AG09309 (cell line): ENCODE measurements at places on chromosomes 2 and 18.

GRCh38 chr18:36673452-36673851, 155.3 kb downstream of the TPGS2 start:
- no peak for DNase-seq

DNA sequence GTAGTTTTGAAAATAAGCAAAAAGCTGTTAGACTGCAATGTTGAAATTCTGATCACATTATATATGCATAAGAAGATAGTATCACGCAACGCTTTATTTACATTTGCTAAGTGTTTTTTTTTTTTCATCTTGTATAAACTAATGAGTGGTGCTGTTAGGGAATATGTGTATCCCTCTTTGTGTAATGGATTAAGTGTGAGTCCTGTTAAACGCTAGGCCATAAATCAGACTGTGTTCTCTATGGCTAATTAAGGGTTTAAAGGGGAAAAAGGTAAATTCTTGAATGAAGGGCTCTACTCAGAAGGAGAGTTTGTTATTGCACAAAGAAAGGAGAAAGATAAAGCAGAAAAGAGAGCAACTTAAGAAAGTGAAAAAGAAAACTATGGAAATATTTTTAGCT, 4.8 kb upstream of the ASXL3 start:
- no peak for DNase-seq

- no peak for DNase-seq
Measured at GRCh38 chr2:212814941-212815340, 276.3 kb upstream of the ERBB4 start.

- no peak for DNase-seq
Measured at GRCh38 chr2:181052523-181052891, 72.1 kb downstream of the UBE2E3 start.

DNA sequence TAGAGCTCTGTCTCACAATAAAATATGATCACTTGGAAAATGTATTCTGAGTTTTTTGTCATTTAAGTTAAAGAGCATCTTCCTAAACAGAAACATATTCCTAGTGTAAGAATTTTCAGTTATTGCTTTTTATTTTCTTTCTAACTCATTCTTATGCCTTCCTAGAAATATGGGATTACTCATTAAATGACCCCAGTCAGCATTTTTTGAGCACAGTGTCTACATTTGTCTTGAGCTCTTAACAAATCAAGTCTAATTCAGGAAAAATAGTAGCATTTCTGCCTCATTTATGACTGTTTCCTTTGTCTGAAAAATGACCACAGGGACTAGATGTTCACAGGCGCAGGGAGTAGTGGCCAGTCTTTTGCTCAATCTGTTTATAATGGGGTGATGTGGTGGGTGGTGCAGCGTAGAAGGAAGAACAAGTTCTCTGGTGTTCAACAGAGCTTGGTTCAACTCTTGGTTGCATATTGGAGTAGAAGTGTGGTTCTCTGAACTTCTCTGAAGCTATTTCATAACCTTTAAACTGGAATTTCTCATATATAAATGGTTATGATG, 267.1 kb downstream of the CYRIA start:
- DNase-seq, result no peak

- DNase-seq, result no peak
Measured at GRCh38 chr18:61847164-61847791, 45.5 kb downstream of the RNF152 start.

DNA sequence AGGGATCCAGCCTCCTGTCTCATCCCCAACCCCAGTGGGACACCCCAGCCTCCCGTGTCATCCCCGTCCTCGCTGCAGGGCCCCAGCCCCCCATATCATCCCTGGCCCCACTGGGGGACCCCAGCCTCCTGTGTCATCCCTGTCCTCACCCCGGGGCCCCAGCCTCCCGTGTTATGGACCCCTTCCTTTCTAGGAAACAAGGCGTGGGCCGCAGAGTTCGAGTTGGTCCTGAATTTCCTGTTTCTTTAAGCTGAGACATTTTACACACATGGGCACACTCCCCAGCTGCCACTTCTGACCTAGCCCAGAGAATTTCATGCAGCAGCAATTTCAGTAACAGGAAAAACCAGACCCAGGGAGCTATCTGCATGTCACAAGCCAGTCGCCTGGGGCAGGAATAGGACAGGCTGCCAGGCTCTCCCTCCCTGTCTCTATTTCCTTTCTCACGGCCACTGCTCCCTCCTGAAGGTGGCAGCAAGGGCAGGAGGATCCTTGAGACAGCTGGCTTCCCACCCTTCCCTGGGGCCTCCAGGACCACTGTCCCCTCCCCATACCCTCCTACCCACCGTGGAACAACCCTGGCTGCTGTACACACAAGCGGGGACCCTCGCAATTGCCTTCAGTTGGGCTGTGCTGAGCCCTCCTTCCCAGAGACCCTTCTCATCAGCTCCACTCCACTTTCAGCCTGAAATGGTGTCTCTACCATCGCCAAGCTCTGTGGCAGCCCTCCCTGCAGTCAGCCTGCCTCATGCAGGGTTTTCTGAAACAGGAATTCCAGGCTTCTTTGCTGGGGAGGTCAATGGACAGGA, 141.9 kb upstream of the ID2 start:
- DNase-seq, result no peak

DNA sequence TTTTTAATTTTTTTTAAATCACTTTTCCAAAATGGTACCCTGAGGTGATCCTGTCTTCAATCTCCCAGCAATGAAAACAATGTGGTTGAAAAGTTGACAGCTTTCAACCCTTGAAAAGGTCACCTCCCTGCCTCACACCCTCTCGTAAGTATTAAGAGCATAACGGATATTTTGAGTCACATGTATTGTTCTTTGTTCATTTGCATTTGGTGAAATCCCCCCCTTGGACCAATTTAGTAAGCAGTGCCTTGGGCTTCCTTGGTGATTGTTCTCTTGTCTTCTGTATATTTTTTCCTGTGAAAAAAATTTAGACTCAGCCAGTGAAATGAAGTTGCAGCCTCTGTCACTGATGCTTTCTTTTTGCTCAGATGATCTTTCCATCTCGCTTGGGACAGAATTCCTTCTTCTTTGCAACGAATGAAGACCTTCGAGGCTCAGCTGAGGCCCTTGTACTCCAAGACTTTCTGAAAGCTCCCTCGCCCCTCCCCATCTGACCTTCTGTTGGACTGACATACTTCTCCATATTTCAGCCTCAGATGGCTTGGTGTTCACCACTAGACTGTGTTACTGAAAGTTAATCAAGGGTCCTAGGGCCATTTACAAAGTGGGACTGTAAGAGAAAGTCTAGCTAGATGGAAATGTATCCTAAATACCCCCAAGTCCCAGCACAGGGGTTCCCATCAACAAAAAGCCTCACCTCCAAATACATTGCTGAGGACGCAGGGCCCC, 158.4 kb downstream of the BCL2 start:
- DNase-seq, result no peak

DNA sequence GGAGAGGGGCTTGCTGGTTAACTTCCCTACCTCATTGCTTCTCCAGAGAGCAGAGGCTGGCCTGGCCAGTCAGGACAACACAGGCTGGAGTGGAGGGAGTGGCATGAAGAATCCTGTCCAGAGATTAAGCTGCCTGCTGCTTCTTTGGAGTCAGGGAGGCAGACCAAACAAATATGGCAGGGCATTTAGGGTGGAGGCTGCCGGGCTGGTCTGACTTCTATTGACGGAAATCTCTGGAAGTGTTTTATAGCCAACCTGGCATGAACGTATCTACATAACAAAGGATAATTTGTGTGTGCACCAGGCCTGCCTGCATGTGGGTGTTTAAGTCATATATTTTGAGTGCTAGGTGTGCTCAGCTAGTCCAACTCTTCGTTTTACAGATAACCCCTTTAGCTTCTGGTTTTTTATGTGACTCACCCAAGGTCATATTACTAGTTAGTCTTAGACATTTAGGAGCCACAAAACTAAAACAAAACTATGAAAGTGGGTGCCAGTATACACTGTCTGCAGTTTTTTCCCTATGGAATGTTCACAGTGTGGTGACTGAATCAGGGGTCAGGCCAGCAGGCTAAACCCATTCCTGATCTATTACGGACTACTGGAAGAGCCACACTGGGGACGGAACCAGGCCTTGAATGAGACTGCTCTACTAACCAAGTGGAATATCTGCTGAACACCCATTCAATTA, 5.5 kb downstream of the NPC1 start:
- peak; percentile 29 for DNase-seq

- DNase-seq, result no peak
Measured at GRCh38 chr2:48424866-48425265, 105.1 kb upstream of the STON1 start.

DNA sequence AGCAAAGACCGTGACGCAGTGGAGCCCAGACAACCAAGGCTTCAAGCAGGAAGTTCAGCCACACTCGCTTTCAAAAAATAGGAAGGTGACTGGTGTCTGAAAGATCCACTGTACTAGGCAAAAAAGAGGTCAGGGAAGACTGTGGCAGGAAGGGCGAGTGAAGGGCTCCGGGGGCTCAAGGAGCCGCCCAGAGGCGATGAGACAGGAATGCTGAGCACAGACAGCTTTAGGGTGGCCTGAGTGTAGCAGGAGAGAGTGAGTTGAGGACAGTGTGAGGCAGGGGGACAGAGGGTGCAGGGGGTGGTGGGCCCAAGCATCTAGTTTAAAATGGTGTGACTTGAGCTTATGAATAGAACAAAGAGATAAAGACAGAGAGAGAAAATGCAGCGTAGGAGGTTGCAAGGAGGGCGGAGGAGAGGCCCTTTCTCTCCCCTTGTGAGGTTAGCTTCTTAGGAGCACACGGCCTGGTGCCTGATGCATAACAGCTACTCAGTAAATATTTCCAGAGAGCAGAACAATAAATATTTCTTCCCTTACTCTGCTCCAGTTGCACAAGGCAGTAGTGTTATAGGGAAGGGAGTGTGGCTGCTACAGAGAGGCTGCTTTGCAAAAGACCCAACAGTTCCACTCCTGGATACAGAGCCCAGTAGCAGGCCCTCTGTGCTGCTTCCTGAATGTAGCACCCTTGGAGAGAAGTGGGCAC, 789.7 kb upstream of the RAB6C start:
- DNase-seq, result no peak

DNA sequence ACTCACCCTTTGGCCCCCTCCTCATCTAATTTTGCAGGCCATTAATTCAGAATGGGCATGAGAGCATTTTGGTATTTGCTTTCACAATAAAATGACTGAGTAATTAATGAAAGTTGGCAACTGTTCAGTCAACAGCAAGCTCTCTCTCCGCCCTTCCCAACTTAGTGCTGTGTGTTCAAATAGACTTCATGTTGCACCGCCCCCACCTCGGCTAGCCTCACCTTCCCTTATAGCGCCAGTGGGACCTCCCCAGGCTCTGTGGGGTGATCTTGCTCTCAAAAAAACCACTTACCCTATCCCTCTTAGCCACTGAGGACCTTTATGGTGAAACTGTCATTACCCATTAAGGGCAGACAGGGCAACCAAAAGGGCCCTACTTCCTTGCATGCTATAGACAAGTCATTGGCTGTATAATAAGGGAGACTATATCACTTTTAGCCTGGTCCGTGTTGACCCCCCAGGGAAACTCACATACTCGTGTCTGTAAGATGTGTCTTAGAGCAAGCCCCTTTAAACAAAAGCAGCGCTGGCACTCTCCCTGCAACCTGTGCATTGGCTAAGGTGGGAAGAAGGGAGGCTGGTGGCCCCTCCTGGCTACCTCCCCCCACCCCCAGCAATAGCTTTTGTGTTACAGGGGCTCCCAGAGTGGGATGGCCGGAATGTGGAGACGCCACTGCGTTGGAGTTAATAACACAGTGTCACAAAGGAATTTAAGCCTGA, 15.2 kb downstream of the EN1 start:
- no peak for DNase-seq

DNA sequence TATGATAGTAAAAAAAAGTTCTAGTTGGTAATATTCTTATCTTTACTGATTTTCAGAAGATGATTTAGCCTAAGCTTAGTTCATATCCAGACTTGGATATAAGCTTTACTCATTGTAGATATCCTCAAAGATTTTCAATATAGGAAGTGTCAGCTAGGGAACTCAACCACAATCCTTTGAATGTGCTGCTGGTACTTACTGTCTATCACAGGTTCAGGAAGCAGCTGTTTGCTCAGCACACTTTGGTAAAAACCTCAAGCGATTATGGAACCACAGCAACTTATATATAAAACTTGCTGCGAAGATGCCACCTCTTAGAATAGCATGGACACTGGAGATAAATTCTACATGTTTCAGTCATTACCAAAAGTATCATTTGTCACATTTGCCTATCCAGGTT, 60.1 kb upstream of the TNFRSF11A start:
- no peak for DNase-seq

DNA sequence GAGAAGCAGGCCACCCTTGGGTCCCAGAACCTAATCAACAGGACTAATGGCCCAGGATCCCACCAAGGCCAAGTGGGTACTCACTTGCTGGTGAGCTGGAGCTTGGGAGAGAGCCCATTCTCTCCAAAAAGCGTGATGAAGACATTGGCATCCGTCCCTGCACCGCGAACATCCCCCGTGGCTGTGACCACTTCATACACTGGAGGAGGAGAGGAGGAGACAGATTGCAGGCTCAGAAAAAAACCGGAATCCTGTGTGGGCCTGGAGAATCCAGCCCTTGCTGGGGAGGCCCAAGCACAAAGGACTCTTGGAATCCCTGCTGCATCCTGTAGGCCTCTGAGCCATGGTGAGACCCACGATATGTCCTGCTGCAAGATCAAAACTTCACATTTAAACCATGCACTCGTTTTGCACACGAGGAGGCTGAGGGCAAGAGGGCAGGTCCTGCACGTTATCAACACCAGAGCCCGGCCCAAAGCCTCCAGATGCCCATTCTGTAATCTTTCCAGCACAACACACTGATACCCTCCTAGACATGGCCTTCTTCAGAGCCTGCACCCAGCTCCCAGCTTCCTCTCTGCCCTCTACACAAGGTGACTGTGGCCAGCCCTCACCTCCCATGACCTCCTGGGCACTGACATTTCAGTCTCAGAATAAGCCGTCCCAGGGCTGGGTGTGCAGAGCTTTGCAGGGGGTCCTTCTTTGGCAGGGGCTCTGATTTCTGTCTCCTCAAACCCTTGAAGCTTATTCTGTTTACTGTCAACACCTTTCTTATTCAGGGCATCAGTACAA, 7.8 kb downstream of the LOXHD1 start:
- DNase-seq, result no peak

DNA sequence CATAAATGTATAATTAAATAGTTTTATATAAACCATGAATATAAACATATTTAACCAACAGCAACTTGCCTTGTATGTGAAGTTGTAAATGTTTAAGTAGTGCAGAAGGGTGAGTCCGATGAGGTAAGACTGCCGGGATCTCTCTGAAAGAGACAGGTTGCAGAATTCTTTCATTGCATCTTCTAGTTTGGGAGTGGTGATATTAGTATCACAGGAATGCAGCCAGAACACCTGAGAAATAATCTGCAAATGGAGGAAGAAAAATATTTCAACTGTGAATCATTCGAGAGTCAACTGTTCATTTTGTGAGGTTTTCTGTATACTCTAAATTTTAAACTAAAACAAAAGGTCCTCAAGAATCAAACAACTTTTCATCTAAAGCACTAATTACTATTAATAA, 123.0 kb downstream of the ABCA12 start:
- DNase-seq, result no peak

GRCh38 chr2:136135921-136136906, 18.3 kb upstream of the CXCR4 start:
- DNase-seq, result no peak

DNA sequence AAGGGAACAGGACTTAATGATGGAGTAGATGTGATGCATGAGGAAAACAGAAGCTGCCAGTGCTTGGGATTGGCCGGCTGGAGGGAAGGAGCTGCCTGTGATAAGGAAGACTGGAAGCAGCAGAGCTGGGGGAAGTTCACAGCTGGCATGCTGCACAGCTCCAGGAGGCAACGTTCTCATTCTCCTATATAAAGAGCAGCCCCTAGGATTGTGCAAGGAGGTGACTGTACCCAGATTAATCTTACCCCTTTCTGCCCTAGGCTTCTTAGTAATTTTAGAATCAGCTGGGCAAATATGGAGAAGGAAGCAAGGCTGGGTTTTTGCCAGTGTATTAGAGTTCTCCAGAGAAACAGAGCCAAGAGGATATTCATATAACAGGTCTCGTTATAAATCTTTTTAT, 155.8 kb downstream of the ALPK2 start:
- no peak for DNase-seq
